ENCODE measurements at places on chromosomes 3 and 15.

DNA sequence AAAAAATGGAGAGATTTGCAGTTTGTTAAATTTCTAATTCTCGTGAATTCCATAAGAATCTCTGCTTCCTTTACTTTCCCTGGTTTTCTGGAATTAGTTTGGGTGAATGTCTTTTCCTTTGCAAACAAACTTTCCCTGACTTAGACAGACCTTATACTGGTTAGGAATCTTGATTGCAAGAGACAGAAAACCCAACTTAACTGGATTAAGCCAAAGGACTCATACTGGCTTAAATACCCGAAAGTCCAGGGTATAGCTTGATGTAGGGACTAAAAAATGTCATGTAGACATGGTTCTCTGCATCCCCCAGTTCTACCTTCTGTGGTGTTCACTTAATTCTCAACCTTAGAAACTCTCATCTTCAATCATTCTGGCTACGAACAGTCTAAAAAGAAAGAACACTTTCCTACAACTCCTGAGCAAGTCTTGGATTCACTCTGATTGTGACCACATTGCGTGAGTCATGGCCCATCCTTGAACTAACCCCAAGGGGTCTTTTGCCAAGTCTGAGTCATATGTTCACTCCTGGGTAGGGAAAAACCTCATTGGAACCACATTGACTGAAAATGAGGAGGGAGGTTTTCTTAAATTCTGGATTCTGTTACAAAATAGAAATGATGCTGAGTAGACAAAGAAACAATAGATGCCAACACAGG is 136.0 kb upstream of the DAZL start:
- DNase-seq = no peak

GRCh38 chr15:90685591-90686434 is 31.3 kb upstream of the BLM start:
- no peak for DNase-seq

- DNase-seq = no peak
These were observed 29.8 kb upstream of the PLA2G4E start for GRCh38 chr15:42050484-42051255.

DNA sequence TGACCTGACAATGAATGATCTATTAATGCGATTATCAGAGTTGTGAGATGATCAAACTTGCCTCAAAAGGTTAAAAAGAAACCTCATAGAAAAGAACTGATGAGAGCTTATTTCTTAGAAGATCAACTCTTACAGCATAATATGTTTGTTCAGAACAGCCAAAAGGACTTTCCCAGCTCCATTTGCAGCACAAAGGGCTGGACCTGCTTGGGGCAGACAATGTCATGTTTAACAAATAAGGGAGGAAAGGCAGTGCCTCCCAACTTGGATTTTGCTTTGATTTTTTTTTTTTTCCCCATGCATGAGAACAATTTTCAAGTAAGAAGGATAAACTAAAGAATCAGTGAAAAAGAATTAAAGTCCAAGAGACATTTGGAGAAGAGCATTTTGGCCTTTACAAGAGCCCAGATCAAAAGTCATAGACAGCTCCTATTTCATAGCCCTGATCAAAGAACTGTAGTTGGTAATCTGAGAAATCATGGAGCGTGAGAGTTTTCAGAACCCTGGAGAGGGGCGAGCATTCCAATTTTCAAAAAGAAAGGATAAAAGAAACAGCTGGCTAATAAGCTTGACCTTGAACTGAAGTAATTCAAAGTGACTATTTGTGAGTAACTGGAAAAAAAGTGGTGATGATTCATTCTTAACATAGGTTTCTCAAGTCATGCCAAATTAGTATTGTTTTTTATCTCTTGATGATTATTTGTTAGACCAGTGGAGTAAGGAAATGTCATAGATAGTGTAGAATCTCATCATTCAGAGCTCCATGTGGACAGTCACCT is 136.0 kb upstream of the CFAP20DC start:
- DNase-seq = no peak

DNA sequence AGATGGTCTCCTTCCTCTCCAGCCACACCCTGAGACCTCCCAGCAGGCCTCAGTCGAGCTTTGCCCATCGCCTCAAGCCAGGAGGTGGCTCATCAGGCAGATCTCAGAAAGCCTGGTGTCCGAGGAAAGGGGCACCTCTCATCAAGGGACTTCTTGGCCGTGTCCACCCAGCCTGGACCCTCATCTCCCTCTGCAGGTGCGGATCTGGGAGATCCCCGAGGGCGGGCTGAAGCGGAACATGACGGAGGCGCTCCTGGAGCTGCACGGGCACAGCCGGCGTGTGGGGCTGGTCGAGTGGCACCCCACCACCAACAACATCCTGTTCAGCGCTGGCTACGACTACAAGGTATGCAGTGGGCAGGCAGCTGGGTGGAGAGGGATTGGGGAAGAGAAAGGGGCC is 110.2 kb downstream of the ANP32A start:
- DNase-seq = no peak

- DNase-seq = no peak
These were observed 278.4 kb downstream of the SUCLG2 start for GRCh38 chr3:67375976-67376375.

DNA sequence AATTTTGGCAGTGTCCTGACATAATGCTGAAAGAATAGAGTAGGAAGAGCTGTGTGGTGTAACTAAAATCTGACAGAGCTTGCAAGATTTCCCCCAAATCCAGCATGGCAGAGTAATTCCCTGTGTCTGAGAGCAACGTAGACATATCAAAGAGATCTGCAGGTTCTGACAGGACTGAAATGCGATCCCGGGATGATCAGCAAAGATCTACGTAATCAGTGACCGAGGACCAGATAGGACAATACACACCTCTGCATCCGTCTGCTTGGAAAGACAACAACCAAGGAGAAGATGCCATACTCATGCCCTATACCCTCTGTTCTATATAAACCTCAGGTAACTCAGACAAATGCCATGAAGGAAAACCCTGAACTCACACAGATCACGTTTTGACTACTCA is 26.6 kb upstream of the SYNPR start:
- no peak for DNase-seq

DNA sequence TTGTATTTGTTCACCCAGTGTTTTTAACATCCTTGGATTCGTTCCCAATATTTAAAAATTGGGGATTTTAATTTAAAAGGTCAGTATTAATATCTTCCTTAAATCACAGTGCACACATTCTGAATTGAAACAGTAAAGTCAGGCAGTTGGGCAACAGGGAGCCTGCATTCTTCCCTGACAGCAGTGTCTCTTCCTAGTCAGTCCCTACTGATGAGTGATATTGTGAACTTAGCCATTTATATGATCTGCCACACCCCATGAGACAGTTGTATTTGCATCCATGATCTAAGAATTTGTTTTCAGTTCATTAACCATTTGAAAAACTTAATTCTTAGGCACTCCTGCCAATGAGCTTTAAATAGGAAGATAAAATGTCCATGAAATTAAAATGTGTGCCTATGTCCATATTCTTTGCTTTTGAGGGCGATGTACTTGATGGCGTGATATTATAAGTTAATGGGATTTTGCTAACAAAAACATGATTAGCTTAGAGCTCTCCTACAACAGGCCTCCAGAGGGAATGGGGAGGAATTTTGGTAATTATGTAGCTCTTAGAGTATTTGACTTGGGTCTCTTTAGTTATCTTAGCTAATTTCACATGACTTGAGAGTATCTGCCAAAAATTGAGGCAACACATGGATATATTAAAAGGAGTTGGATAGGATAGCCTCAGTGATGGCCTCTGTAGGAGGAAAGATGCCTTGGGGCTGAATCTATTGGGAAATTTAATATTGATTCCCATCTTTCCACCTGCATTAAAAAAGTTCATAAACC is 219.3 kb downstream of the PTPRG start:
- DNase-seq = no peak

DNA sequence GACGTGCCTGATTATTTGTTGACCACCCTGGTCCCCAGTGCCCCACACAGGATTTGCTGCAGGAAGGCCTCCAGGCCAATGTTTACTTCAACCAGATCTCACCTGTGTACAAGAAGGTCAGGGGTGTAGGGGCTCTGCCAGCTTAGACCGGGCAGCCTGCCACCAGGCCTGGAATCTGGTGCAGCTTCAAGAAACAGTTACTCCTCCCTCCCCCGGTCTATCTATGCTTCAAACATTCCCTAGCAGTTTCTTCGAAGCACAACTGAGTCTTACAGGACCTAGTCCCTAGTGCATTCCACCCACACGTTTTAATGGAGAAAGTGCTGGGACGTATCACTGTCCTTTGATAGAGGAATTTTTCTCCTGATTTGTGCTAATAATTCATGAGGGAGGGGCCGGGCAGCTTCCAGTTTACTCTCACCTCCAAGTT is 8.0 kb downstream of the SH3BP5 start:
- DNase-seq = no peak

GRCh38 chr15:60179786-60180391 is 175.8 kb downstream of the FOXB1 start:
- DNase-seq = peak; percentile 11

DNA sequence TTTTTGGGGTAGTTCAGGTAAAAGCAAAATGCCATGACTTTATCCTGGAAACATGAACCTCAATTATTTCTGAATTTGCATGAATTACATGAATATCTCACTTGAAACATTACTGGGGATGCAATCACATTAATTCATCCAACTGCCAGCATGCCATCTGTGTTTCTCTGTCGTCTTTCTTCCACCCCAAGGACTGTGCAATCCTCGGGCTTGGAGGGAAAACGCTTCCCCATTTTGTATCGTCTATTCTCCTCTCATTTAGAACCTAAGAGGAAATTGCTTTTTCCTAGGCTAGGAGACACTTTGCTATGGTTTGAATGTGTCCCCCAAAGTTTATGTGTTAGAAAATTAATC is 109.4 kb downstream of the SQOR start:
- DNase-seq = no peak

DNA sequence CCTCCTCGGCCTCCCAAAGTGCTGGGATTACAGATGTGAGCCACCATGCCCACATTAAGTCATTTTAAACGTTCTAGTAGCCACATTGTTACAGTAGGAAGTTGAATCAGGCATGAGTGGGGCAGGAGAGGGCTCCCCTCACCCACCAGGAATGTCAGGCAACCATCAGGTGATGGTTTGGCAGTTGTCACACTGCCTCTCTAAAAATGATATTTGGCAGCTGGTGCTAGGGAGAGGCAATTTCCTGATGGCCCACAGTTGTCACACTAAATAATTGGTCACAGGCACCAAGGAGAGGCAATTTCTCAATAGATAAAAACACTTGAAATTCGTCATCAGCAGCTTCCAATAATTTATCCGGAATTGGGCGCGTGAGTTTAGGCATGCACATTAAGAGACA is 79.2 kb upstream of the ABHD2 start:
- no peak for DNase-seq

- no peak for DNase-seq
These were observed 49.3 kb downstream of the STRIT1 start for GRCh38 chr3:155244216-155244615.

DNA sequence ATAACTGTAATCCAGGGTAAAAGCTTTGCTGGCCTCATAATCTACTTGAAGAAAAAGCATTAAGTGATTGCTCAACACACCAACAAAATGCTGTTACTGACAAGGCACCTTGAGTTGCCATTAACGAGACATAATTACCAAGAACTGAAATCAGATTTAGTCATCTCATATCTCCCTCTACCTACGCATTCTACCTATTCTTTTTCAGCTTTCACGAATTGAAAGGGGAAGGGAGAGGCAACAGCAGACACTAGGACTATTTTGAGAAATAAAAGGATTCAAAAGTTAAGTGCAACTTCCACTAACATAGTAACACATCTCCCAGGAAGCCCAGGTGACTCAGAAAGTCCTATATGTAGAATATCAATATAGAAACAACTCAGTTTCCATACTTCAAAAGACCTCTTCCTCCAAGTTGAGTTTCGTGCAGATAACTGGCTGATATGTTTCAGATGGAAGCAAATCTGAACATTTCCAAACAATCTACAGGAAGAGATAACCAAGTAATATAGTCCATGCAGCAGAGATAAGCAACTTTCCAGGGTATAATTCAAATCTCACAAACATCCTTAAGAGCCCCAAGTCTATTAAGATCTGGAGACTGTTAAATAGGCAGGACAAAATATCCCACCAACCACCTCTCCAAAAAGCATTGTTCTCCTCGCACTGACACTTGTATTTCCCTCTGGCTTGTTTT is 1.9 kb downstream of the OSBPL10 start:
- no peak for DNase-seq

GRCh38 chr3:29255854-29256696 is 24.8 kb upstream of the RBMS3 start:
- DNase-seq = no peak

DNA sequence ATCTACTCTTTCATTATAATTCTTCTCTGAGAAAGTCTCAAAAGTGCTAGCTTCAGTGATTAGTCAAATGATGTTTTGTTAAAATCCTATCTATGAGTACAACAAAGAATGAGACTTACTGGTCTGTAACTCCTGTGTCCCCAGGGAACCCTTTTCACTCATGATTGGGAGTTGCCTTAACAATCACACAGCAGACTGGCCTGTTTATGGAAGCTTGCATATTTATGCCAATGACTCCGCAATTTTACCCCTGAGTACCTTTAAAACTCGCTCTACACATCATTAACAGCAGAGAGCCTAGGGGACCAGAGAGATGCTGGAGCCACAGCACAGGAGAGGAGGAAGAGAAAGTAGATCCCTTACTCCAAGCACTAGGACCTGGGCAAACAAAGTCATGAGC is 628.1 kb downstream of the IGSF11 start:
- no peak for DNase-seq

- no peak for DNase-seq
These were observed 312.1 kb downstream of the SLC9A9 start for GRCh38 chr3:143535994-143536784.

DNA sequence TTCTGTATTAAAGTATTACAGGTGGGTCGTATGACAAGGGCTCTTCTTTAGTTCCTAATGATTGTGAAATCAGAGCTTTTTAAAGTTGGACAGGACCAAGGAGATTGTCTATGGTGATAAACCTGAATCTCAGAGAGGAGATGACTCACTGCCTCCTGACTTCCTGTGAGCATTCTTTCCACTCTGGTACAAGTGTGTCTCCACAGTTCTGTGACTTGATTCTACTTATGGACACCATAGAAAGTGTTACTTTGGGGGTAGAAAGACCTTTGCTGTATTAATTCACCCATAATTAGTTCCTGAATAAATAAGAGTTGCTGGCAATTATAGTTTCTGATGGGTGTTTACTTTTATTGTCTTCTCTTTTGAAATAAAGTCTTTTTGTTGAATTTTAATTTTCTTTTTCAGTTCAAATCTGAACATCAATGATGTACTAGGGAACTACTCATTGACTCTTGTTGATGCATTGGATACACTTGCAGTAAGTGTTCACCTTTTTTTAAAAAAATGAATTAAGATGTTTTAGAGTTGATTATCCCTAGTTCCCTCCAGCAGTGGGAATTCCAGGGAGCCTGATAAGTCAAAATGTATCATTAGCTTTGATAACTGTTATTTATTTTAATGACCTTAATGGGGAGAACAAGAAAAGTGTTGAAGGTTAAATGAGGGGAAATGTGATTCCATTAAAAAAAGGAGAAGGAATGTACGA is 7.4 kb downstream of the EDEM1 start:
- DNase-seq = no peak

- no peak for DNase-seq
These were observed 136.3 kb downstream of the LRRC28 start for GRCh38 chr15:99387421-99388168.
